Umbilical cord (tissue), 2 donors: ENCODE measurements at places on chromosomes 11 and 22. TPM values are rescaled to one million over a fixed set of nuclear protein-coding genes. Genes with fewer than 3 reads are reported as not detected.

The RHOG gene
- total RNA-seq, result 8.7 TPM

The POU2AF1 gene
- total RNA-seq, result 0.48 TPM

The NAV2 gene
- 14.7 TPM for total RNA-seq

The ARHGEF17 gene
- 46.5 TPM for total RNA-seq

The DBX1 gene
- total RNA-seq, result not detected

The E2F8 gene
- total RNA-seq, result 19.3 TPM

The P2RY2 gene
- total RNA-seq, result 4.8 TPM

The CARD16 gene
- total RNA-seq, result 6.7 TPM

The BCO2 gene
- 22.1 TPM for total RNA-seq

The CREB3L1 gene
- 23.4 TPM for total RNA-seq

The GGT1 gene
- total RNA-seq, result 4.8 TPM
